PC-3 (cell line): ENCODE measurements at places on chromosomes 7 and 10.

- DNase-seq = peak; percentile 56
Observed at GRCh38 chr7:124792002-124792401, 26.4 kb upstream of the GPR37 start.

DNA sequence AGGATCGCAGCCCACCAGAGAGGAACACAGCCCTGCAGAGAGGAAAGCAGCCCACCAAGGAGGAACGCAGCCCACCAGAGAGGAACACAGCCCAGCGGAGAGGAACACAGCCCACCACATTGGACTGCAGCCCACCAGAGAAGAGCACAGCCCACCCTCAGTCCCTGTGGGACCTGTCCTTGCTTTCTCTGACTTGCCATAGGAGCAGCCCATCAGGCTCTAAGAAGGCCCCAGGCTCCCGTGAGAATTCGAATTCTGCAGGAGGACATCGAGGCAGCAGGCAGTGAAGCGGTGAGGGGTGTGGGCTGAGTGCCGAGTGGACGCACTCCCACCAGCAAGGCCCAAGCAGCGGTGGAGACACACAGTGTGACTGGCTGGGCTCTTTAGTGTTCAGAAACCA lies 59.1 kb downstream of the HTR5A start:
- no peak for DNase-seq

GRCh38 chr10:72625276-72625607 lies 637 bp downstream of the MICU1 start:
- DNase-seq = no peak

DNA sequence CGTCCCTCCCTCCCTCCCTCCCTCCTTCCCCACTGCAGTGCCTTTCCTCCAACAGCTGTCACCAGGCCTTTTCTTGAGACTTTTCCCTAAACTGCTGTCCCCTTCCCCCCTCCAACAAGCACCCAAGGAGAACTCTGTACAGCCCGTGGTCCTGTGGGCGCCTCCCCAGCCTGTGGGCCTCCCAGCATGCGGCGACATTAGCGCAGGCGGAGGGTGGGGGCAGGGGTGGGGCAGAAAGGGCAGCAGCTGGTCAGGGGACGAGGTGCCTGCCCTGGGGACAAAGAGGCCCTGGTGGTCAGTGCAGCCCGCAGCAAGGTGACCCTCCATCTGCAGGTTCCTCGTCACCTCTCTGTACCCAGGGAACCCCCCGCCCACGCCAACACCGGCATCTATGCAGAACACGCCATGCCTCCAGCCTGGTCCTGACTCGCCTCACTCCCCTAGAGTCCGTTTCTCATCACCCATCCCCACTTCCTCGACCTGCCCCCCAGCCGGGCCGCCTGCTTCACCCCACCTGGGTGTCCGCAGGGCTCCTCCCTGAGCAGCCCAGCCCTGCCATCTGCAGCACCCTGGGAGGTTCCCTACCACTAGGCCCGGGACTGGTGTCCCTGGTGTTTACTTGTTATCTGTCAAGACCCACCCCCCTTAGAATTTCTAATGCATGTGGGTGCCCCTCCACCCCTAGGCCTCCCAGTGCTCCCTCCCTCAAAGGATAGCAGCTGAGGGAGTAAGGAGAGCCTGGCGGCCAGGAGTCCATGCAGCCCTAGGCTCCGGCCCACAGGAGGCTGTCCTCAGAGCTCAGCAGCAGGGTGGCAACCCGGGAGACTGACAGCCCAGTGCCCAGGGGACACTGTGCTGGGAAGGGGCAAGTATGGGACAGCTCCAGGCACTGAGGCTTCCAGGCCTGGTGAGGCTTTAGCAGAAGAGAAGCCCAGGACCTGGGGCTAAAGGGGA lies 147.8 kb downstream of the ARHGAP22 start:
- DNase-seq = no peak

- DNase-seq = no peak
Observed at GRCh38 chr10:108775911-108776475, 1147.3 kb downstream of the XPNPEP1 start.

GRCh38 chr7:30880125-30880720 lies 31.4 kb upstream of the AQP1 start:
- no peak for DNase-seq

GRCh38 chr7:26151953-26152781 lies at the start of gene NFE2L3:
TSS of gene NFE2L3 (plus strand) at chr7:26152198. CDS start at chr7:26152499, 301 bp downstream.
- DNase-seq = peak; percentile 87

DNA sequence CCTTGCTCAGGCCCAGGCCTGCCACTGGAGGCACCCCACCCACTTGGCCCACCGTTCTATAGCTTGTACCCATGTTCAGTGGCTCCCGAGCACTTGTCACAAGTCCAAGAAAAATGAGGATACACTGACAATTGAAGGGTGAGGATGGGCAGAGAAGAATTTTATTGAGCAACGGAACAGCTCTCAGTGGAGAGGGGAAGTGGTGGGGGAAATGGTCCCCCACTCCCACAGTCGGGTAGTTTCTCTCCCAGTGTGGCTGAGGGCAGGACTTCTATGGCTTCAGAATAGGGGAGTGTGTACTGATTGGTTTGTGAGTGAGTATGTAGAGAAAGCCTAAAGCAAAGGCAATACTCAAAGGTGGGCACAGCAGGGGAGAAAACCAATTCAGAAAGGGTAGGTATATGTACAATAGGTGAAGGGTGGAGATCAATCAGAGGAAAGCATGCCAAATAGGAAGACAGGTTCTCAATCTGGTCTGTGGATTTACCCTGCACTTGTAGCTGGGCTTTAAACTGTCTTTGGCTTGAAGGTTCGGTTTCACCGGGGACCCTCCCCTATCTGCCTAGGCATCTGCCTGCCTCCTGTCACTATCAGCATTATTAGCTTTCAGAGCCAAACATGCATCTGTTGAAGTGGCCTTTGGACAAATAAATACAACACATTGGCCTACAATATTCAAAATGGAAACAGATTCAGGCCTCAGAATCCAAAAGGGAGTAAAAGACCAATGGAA lies 8.9 kb upstream of the TSPAN13 start:
- no peak for DNase-seq

- DNase-seq = peak; percentile 19
Observed at GRCh38 chr10:122878799-122879338, 512 bp downstream of the FAM24B start.

DNA sequence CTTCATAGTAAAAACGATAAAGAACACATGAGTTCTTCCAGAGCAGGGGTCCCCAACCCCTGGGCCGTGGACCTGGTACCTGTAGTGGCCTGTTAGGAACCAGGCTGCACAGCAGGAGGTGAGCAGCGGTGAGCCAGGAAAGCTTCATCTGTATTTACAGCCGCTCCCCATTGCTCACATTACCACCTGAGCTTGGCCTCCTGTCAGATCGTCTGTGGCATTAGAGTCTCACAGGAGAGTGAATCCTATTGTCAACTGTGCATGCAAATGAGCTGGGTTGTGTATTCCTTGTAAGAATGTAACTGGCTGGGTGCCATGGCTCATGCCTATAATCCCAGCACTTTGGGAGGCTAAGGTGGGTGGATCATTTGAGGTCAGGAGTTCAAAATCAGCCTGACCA lies 229.5 kb downstream of the CNTNAP2 start:
- DNase-seq = no peak

DNA sequence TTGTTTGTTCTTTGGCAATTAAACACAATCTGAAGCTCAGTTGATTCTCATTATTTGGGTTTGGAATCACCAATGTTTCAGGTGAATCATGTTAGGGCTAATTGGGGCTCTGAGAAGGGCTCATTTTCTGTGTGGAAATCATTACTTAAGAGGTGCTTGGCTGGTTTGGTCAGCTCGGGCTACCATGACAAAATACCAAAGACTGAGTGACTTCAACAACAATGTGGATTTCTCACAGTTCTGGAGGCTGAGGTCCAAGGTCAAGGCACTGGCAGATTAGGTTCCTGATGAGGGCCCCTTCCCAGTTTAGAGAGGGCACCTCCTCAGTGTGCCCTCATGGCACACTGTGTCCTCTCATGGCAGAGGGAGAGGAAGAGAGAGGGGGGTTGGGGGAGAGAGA lies 121.3 kb downstream of the ZNF248 start:
- DNase-seq = no peak

DNA sequence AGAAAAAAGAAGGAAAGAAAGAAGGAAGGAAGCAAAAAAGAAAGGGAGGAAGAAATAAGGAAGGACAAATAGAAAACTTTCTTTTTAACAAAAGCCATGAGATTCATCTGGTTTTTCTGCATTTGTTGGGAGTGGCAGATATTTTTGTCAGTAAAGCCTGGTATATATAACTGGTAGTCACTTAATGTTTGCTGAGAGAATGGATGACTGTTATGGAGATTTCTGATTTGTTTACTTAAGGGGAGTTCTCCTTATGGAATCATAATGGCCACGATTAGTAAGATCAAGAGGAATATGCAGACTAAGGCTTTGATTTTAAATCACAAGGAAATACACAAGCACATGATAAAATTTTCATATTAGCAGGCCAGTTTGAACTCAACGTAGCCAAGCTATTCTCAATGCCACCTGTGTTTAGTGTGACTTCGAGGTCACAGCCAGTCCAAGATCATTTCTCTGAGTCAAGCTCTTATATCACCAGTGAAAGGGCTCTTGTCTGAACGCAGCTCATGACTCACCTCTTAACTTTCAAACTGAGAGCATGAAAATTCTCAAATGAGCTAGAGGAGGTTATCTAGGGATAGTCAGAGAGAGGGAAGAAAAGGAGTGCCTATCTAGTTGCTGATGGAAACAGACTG lies 445.1 kb upstream of the ZMIZ1 start:
- peak; percentile 99 for DNase-seq

GRCh38 chr7:1458683-1459511 lies at the start of gene MICALL2:
TSS of gene MICALL2 (minus strand) at chr7:1459470. CDS start at chr7:1459326, 144 bp downstream.
- peak; percentile 89 for DNase-seq

GRCh38 chr7:147249956-147250355 lies 1133.4 kb downstream of the CNTNAP2 start:
- no peak for DNase-seq

DNA sequence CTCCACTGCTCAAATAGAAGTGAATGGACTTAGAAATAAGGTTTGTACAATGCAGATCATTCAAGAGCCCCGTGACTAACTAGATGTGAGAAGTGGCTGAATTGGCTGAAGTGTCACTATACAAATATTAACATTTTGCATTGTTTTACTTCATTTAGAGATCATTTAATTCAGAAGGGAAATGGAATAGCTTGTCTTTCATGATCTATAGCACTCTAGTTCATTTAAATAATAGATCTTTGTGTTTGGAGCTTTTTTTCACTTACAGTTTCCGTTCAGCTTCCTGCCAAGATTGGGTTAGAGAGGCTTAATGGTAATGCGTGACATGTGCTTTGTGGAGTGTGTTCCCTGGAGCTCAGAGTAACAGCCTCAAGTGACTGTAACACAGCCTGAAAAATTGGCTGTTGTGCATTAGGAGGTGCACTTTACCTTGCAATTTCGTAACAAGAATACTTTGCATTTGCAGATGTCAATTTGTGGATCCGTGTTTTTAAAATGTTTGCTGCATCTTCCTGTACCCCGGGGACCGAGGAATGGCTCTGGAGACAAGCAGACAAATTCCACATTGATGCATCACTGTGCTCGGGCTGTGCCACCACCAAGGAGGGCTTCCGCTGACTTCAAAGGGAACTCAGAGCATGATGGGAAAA lies 170.3 kb downstream of the NRP1 start:
- peak; percentile 94 for DNase-seq

GRCh38 chr7:96266580-96266979 lies 55.3 kb downstream of the SLC25A13 start:
- DNase-seq = no peak

- no peak for DNase-seq
Observed at GRCh38 chr7:51328351-51328801, 11.8 kb upstream of the COBL start.
